ENCODE measurements at places on chromosomes 5 and 9. TPM values are rescaled to one million over a fixed set of nuclear protein-coding genes. Genes with fewer than 3 reads are reported as not detected.

GRCh38 chr9:81317223-81317622 is 372.1 kb downstream of the TLE1 start:
- no peak for DNase-seq

DNA sequence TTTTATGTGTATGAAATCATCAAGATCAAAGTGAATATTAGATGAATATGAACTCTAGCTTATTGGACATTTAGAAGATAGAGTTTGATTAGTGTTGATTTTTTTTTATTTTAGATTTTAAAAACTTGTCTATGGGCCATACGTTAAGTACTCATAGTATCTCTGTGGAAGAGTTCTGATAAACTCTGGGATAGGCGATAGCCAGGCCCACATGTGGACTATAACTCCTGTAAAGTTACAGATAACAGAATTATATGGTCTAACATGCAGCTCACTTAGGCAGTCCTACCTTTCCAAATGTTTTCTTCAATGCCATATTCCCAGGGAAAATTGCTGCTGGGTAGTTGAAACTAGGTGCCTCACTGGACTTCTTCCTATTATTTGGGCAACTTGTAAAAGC is 10.4 kb downstream of the SLC31A1 start:
- DNase-seq: no peak

DNA sequence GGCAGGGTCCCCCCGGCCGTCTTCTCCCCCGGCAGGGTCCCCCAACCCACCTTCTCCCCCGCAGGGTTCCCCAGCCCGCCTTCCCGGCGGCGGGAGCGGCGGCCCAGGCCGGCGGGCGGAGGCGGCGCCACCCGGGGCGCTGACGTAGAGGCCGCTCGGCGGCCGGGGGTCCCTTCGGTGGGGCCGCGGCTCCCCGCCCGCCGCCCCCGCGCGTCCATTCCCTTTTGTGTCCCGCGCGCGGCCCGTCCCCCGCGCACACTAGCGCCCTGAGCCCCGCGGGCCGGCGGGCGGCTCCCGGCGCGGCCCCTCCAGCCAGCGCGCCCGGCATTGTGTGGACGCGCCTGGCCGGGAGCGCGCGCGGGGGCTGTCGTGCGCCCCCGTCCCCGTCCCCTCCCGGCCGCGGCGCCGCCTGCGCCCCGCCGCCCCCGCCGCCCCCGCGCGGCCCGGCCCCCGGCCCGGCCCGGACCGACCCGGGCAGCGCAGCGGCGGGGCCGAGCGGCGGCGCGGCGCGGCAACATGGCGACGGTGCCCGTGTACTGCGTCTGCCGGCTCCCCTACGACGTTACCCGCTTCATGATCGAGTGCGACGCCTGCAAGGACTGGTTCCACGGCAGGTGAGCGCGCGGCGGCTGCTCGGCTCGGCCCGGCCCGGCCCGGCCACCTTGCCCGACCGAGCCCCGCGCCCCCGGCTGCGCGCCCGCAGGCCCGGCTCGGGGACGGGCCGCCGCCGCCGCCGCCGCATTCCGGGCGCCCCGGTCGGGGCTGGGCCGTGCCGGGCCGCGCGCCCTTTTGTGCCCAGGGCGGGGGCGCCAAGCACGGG is at the start of gene PHF2:
TSS of gene PHF2 (plus strand) at position 327 of the 820 bp plus-strand sequence. CDS start at position 517, 190 bp downstream.
- DNase-seq: peak; percentile 61

DNA sequence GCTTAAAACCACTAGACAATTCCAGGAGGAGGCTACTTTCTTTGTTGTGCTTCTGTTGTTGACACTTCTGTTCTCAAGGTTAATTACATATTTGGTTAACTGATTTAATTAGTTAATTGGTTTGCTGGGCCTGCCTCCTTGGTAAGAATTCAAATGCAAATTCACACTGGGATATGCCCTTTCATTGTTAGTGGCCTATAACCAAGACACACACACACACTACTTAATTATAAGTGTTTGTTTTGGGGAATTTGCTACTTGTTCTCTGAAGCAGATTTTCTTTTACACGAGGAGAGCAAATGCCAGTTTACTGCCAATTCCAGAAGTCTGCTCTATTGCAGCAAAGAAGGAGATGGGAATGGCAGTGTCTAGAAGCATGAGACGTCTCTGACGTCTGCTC is 101.6 kb upstream of the BASP1 start:
- no peak for DNase-seq

DNA sequence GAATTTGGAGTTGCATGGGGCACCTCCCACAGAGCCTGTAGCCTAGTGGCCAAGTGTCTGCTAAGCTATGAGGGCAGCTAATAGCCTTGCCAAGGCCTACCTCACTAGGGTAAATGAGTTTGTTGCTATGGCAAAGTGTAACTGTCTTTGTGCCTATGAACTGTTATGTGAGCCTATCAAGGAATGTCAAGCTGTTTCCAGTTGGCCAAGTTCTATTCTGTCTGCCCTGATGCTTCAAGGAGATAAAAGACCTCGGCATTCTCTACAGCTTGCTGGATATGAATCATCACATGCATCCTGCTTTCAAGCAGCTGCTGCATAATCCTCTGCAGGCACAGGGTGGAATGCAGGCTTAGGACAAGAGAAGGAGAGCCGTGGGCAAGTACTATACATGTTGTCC is 69.8 kb upstream of the CCDC112 start:
- DNase-seq: peak; percentile 88

DNA sequence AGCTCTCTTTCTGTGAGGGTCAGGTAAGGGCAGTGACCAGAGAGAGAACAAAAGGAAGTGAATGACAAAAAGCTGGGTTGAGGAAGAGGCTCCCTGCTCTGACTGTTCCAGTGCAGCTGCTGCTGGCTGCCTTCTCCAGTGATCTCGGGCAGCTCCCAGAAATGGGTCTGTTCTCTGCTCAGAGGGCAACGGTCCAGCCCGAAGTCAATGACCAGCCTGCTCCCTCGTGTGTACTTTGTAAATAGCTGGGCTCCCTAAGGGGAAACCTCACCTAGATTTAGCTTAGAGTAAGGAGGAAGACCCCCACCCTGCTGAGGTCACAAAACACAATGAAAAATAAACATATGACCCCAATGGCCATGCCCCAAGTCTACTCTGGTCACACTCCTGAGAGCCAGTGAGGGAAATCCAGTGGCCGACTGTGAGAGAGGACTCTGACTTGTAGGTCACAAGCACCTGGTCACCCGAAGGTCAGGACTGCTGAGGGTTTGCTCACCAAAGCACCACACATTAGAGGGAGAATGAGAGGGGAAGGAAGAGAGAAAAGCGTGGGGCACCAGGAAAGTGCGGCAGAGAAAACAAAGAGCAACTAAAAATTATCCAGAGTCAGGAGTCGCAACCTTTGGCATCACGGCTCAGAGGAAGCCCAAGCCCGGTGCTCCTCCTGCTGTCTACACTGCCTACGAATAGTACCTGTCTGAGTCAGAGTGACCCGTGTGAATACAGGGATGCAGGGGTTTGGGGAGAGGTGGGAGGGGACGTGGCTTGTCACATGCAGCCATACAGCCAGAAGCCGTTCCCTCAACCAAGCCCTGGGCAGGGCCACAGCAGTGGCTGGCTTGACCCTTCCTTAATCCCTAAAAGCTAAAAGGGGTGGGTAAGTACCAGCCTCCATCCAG is 19.8 kb downstream of the NIPAL4 start:
- no peak for DNase-seq

Gene IGFBPL1
- total RNA-seq: 0.84 TPM

Gene ANKRD34B
- 0.13 TPM for total RNA-seq

DNA sequence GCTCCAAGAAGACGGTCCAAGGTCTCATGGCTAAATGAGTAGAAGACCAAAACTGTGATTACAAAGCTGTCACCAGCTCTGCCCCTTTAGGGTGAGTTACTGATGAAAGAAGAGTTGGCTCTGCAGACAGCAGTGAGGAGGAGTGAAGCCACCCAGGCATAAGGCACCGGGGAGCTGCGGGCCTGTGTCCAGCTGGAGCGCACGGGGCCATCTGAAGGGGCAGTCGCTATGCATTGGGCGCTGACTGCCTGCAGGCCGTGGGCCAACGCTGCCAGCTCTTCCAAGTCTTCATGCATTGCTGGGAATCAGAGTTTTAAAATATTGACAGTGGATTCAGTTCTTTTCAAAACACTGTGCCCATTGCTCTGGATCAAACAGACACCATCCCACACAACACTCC is 70.3 kb downstream of the DAPK1 start:
- no peak for DNase-seq

- no peak for DNase-seq
Observed at GRCh38 chr5:152052470-152052869, 127.8 kb upstream of the GLRA1 start.

Gene PCDHGA4
- total RNA-seq: 1.8 TPM

Gene CCNH
- 28.9 TPM for total RNA-seq

GRCh38 chr9:110114859-110115201 is 93.1 kb downstream of the C9orf152 start:
- DNase-seq: peak; percentile 93

DNA sequence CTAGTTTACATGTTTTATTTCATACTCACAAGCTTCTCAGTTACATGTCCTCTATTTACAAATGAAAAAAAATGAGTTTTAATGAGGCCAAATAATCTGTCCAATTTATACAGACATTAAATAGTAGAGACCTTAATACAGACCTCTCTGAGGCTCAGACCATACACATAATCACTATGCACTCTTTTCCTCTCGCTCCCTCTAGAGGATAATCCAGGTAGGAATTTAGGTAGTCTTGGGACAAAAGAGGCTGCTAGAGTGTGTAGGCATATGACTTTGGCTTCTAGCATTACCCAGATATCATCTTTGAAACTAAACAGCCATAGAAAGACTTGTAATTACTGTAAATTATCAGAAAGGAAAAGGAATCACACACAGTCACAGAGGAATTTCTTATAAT is 444.7 kb downstream of the HINT1 start:
- peak; percentile 24 for DNase-seq

GRCh38 chr9:2157277-2158110 is 142.3 kb downstream of the SMARCA2 start:
- peak; percentile 71 for DNase-seq

DNA sequence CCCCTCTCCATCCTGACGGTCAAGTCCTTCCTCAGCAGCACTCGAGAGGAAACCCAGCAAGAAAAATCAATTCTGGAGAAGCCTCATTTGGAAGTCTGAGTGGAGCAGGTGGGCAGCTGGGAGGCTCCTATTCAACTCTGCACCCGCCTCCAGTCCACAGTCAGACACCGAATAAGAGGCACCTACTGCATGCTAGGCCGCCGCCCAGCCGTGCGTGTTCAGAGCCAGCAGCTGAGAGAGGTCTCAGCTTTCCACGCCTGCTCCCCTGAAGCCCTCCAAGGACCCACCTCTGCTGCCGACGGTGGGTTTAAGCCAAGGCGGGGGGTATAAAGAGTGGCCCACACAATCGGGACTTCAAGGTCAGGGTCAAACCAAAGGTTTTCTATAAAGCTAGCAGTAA is 41.9 kb downstream of the VAV2 start:
- peak; percentile 46 for DNase-seq

GRCh38 chr5:124264499-124264898 is 481.9 kb downstream of the ZNF608 start:
- no peak for DNase-seq

- DNase-seq: no peak
Observed at GRCh38 chr5:137336161-137336560, 163.0 kb downstream of the SPOCK1 start.

Gene NRARP
- 2.5 TPM for total RNA-seq

DNA sequence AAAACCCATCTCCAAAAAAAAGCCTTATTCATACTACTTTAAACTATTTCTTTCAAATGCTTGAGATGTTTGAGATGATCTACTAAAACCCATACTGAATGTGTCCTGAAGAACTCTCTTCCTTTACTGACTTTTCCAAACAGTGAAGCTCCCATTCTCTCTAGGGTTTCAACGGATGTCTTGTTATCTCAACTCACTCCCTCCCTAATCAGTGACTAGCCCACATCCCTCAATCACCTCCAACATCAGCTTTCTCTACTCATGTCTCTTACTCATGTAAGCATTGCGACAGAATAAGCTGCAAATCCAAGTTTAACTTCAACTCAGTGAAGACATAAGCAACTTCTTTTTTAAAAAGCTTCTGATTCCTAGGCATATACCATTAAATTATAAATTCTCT is 42.1 kb downstream of the WDR41 start:
- no peak for DNase-seq

DNA sequence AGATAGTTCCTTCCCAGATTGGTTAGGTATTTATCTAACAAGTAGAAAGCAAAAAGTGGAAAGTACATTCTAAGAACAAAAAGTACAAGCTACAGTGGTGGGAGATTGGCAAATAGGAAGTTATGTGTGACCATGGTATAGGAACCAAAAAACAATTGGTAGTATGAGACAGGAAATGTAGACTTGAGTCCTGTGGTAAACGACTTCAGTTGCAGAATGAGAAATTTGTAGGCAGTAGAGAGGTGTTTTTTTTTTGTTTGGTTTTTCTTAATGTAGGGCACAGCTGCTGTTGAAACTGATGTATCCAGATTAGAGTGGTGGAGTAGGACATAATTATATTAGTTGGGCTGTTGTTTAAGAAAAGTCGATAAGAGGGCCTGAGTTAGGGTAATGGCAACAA is 72.0 kb downstream of the CCNH start:
- DNase-seq: no peak

Gene GCNT4
- 0.04 TPM for total RNA-seq

Measured in muscle of leg (tissue), 16 donors.